ENCODE measurements at places on chromosomes 11 and 22. TPM values are rescaled to one million over a fixed set of nuclear protein-coding genes. Genes with fewer than 3 reads are reported as not detected.

DNA sequence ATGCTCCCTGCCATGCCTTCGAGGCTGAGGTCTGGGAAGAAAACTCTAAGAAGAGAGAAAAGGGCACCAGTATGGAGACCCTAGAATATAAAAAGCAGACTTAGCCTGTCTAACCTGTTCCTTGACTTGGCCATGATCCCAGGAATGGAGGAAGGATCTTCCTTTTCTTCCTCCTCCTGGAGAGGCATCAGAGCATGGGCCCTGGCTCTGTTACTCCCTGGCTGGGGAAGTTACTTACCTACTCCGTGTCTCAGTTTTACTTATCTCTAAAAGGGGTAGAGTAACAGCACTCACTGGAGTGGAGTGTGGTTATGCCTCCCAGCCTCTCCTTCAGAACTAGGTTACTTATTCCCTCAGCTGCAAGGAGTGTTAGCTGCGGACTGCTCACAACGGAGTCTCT lies 55.2 kb upstream of the PHF21A start:
- DNase-seq = no peak

Gene TRAF6
- 13.6 TPM for total RNA-seq

DNA sequence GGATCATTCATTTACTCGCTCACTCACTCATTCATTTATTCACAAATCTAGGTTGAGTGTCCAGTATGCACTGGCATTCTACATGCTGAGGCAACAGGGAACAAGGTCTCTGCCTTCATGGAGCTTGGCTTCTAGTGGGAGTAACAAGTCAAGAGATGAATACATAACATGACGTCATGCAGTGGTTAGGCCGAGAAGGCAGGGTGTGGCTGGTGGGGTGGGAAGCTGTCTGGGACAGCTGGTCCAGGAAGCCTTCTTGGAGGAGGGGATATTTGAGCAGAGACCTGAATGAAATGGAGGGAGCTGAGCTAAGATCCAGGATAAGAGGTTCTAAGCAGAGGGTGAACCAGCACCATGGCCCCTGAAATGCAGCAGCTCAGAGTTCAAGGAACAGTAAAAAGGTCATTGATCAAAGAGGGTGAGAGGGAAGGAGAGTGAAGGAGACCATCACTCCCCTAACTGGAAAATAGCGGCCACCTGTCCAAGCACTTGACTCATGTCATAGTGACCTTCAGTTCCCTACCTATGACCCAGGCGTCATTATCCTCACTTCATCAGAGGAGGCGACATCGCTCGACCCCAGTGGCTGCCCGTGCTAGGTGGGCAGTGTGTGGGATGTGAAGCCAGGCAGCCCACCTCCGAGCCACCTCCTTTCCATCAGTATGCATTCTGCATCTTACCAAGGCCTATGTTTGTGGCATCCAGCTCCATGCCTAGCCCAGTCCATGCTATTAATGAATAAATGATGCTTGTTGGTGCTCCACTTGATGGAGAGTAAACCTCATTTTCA lies 105.0 kb downstream of the TSPAN18 start:
- no peak for DNase-seq

DNA sequence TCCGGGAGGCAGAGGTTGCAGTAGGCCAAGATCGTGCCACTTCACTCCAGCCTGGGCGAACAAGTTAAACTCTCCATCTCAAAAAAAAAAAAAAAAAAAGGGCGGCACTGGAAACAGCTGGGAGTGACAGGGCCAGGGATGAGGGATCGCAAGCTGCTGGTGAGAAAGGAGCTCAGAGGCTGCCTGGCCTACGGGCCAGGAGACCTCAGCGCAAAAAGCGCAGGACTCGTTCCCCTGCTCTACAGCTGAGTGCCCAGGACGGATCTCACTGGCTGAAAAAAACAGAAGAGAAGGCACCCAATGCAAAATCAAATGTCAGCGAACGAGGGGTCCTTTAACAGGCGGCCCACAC lies 650 bp upstream of the NUP50 start:
- peak; percentile 56 for DNase-seq

GRCh38 chr11:3786781-3787428 lies 10.4 kb downstream of the NUP98 start:
- DNase-seq = peak; percentile 23

Gene LRRC32
- 80.8 TPM for total RNA-seq

All from dermis blood vessel endothelial cell (primary cell).